ENCODE measurements at places on chromosomes 11 and 22.
A peak's percentile ranks its signal among the peaks of the same experiment; 100 is the strongest.

- no peak for DNase-seq
These were observed 1558.6 kb upstream of the RAG2 start for GRCh38 chr11:38156495-38157146.

- no peak for DNase-seq
These were observed 162.3 kb downstream of the FBXO7 start for GRCh38 chr22:32636884-32637283.

DNA sequence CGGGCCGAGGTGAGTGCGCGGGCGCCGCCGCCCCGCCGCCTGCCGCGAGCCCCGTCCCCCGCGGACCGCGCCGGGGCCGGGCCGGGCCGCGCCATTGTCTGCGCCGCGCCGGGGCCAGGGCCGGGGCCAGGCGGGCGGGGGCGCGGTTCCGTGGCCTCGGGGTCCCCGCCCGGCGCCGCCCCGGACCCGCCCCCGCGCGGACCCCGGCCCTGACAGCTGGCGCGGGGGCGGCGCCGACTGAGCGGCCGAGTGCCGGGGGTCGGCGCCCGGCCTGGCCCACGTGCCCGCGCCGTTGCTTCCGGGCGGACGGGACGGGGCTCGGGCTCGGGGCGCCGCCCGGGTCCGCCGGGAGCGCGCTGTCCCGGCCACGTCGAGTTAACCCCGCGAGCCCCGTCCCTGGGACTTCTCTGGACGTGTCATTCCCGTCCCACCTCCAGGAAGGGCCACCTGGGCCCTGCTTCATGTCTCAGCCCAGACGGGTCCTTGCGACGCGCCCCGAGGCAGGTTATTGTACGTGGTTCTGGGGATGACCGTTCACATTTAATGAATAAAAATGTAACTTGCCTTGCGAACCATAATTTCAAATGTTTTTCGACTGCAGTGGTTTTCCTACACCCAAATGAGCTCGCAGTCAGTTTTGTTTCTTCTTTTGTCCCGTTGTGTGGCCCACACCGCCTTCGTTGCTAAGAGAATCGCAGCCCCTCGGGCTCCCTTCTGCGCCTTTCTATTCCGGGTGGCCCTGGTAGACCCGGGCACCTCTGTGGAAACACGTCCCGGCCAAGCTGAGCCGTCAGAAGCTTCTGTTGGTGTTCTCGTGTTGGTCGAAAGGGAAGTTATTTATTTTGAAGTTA, 562 bp downstream of the ZBED4 start:
- no peak for DNase-seq

DNA sequence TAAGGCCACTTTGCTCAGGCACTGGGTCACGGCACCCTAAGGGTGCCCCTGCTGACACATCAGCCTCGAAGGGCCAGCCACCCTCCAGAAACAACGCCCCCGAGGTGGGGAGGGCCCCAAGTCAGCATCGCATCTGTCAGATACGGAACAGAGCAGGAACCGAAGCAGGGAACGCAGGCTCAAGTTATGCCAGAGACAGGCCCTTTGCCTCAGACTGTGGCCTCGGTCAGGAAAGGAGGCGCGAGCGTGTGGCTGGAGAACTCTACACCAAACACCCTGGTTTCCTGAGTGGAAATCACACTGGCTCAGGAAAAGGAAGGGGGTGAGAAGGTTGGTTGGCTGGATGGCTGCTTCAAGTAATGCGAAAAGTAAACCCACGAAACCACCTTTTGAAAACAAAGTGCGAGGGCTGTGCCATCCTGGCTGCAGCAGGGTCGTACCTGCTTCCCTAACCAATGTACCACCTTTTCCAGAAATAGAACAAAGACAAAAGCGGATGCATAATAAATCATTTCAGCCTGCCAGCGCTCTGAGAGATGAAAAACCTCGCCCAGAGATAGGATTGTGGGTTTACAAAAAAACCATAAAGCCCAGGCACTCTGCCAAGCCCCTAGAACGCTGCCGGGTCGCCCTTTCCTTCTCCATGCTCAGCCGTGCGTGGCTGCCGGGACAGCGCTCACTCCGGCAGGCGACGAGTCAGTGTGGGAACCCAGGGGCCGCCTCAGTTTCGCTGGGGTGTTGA, 38.6 kb downstream of the TRMU start:
- no peak for DNase-seq

DNA sequence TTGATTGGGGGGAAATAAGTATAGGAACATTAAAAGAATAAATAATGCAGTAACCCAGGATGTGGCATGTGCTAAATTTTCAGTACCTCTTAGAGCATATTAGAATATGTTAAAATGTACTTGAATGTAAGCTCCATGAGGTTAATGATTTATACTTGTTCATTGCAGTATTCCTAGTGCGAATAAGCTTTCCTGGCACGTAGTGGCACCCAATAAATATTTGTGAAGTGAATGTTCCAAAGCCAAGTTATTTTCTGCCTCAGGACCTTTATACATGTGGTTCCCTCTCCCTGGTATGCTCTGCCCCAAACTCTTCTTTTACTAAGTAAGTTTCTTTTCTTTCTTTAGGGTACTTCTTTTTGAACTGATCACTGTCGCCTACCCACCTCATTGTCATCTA, 118.8 kb downstream of the DBX1 start:
- no peak for DNase-seq

- no peak for DNase-seq
These were observed 106.0 kb downstream of the RPL27A start for GRCh38 chr11:8788616-8789015.

GRCh38 chr11:62000539-62001446, 33.4 kb upstream of the FTH1 start:
- DNase-seq: no peak

DNA sequence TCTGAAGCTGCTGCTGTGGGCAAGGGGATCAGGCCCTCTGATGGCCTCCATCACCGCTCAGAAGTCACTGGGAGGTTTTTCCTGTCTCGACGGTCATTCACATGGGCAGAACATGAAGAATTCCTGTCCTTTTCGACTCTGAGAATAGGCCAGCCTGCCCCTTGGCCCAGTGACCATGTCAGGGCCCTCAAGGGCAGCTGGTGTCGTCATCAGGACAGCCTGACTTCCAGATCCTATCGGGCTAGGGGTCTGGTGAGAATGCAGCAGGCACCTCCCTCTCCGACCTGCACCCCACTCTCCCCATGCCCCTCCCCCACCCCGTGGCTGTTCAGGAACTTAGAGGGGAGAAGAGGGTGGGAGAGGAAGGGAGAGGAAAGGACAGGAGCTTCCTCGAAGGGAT, 3.6 kb downstream of the TP53I11 start:
- DNase-seq: no peak

DNA sequence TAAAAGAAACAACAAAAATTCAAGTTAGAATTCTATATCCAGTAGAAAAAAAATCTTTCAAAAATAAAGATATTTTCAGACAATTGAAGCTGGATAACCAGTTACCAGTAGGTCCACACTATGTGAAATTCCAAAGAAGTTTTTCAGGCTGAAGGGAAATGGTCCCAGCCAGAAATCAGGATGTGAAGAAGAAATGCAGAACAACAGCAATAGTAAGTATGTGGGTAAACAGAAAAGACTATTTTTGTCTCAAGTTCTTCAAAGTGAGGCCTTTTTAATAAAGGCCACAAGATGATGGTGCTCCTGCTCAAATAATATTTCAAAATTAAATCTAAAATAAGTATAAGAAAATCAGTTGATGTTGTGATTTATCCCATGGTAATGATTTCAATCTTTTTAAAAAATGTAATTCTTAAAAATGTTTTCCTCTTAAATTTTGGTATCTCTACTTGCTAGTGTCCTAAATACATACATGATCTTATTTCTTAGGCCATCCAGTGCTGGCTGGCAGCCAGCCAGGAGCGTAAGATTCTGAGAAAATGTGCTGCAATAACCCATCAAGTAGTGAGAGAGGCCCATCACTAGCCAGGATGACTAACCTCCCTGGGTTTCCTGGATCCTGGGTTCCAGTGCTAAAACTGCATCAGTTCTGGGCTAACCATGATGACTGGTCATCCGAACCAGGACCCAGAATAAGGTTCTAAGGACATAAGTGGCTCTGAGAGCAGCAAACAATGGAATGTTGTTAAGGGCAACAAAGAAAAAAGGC, 15.6 kb upstream of the UCP3 start:
- DNase-seq: no peak

- DNase-seq: no peak
These were observed 62.2 kb downstream of the SGSM3 start for GRCh38 chr22:40432625-40433024.

- no peak for DNase-seq
These were observed 1.3 kb downstream of the MRGPRE start for GRCh38 chr11:3230636-3231549.

GRCh38 chr11:2724104-2724503, 24.3 kb upstream of the KCNQ1OT1 start:
- no peak for DNase-seq

- no peak for DNase-seq
These were observed 333.9 kb upstream of the C11orf87 start for GRCh38 chr11:109088086-109088485.

GRCh38 chr11:575313-575995, 816 bp upstream of the PHRF1 start:
- no peak for DNase-seq

- DNase-seq: no peak
These were observed 50.6 kb upstream of the ARFGAP3 start for GRCh38 chr22:42907404-42908373.

- no peak for DNase-seq
These were observed 16.2 kb downstream of the PHLDA2 start for GRCh38 chr11:2913019-2913431.

DNA sequence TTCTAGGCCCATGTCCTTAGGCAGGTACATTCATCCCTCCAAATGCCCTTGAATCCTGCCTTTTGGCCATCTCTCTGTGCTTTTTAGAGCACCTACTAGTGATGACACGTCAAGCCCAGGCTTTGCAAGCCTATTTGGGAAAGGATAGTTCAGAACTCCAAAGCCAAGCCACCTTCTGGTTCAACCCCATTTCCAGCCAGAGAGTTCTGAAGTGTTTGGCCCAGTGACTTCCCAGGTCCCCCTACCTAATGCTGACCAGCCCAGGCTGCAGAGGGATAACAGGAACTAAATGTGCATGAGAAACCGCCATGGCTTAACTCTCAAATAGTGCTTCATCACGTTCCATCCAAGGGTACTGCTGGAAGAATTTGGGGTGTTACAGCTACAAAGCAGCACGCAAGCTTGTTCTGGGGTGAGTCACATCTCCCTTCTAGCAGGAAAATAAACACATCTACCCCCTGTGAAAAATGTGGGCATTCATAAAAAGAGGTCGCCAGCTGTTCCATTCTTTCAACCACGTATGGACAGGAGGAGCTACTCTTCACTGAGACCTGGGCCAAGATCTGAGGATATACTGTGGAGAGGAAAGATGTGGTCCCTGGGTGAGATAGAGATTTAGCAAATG, 2.0 kb upstream of the FXYD6 start:
- DNase-seq: no peak

GRCh38 chr11:61728940-61729219, 23.6 kb upstream of the MYRF start:
- no peak for DNase-seq

DNA sequence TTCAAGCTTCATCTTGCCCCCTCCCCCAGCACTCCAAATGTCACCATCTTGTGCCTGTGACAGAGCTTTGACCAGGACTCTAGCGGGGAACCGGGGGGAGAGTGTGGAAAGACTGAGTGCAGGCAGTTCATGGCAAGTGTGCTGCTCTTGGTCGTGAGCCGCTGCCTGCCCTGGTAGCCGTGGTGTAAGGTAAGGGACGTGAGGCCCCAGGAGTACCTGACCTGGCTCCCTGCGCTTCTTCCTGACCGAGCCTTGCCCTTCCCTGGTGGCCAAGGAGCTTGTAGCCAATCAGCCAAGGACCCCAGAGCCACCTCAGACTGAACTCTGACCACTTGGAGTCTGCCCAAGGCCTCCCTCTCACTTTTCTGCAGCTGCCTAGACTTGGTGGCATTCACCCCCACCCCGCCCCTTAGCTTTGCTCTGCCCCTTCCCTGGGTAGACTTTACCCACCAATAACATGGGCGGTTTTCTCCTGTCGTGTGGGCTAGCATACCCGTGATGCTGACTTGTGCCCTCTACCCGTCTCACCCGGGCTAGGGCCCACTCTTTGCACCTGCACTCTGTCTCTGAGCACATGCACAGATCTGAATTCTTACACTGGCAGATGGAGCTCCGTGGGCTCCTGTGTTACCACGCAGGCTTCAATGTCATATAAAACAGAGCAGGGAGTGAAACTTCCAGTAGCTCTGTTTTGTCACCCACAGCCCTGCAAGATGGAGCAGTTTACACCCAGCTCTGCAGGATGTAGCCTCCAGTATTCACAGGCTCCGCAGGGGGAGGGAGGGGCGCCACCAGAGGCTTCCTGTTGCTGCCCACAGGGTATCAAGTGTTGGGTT, 1.5 kb downstream of the DGKZ start:
- no peak for DNase-seq

DNA sequence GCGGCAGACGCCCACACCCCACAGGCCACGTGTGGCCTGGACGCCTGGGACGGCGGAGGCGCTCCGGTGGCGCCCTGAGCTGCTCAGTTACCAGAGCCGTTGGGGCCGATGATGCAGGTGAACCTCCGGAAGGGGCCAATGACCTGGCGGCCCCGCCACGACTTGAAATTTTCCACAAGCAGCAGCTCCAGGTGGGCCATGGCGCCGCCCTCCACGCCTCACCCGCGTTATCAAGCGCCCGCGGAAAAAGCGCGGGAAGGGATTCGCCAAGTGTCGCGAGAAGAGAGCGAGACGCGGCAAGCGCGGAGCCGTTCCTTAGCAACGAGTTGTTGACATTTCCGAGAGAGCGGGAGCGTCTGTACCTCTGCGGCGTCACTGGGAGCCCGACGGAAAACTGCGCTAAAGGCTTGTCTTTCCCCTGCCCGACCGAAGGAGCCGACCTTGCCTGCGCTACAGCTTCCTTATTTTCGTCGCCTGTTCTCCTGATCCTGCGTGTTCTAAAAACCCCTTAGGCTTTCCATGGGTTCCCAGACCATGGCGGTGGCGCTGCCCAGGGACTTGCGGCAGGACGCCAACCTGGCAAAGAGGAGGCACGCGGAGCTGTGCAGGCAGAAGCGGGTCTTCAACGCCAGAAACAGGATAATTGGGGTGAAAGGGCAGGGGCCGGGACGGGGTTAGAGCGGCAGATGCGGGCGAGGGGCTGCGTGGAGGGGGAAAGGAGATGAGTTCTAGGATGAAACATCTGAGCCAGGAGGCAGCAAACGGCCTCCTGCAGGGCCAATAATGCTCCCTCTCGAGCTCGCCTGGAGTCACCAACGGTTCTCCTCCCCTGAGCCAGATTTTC, at the start of the genes RIBC2 and SMC1B:
Gene RIBC2 (plus strand): TSS at position 326 of the 844 bp plus-strand sequence. CDS start 194 bp downstream, at position 520.
Gene SMC1B (minus strand): TSS at position 232 of the 844 bp plus-strand sequence. CDS start 32 bp downstream, at position 200.
- DNase-seq: peak; percentile 35

GRCh38 chr11:45028911-45029682, 78.4 kb upstream of the TP53I11 start:
- DNase-seq: no peak

- no peak for DNase-seq
These were observed 61.7 kb downstream of the FBXO7 start for GRCh38 chr22:32536352-32536751.

- no peak for DNase-seq
These were observed 48.5 kb upstream of the A4GALT start for GRCh38 chr22:42769238-42769573.

- DNase-seq: no peak
These were observed 23.8 kb downstream of the TRMU start for GRCh38 chr22:46359362-46359761.

All from caudate nucleus (tissue), 63 donors.